ENCODE measurements at places on chromosomes 2 and 18.

DNA sequence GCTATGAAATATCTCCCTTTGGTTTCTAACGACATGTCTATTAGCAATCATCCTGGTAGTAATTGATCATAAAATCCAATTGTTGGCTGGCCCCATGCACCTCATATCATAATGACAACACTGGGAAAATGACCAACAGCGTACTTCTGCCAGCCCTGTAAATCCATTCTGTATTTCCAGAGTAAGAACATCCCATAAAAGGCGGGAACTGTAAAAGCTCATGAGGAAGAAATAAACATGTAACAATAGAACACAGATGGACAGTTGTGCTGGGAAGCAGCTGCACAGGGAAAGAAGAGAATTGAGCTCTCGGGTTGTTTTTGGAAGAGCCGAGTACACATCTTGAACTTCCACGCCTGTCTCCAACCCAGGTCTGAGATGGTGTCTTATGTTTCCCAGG lies 218.7 kb downstream of the CMPK2 start:
- DNase-seq: no peak

DNA sequence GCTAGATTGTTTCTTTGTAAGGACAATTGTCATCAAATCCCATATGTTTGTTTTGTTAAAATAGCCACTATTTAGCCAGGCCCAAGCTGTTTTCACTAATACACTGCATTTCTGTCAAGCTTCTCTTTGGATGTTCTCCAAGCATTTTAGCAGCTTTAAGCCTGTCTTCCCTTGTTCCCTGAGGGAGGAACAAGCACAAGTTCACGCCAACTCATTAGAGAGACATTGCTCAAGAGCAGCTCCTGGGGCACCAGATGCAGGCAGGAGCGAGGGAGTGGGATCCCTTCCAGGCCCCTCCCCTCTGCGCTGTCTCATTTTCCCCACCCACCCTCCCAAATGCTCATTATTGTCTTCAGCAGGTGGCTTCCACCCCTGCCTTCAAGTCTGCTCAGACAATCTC lies 32.6 kb upstream of the PPP3R1 start:
- no peak for DNase-seq

- no peak for DNase-seq
Observed at GRCh38 chr2:25749676-25750075, 76.3 kb upstream of the DTNB start.

GRCh38 chr18:23131693-23132319 lies 3.5 kb upstream of the CABLES1 start:
- peak; percentile 25 for DNase-seq

DNA sequence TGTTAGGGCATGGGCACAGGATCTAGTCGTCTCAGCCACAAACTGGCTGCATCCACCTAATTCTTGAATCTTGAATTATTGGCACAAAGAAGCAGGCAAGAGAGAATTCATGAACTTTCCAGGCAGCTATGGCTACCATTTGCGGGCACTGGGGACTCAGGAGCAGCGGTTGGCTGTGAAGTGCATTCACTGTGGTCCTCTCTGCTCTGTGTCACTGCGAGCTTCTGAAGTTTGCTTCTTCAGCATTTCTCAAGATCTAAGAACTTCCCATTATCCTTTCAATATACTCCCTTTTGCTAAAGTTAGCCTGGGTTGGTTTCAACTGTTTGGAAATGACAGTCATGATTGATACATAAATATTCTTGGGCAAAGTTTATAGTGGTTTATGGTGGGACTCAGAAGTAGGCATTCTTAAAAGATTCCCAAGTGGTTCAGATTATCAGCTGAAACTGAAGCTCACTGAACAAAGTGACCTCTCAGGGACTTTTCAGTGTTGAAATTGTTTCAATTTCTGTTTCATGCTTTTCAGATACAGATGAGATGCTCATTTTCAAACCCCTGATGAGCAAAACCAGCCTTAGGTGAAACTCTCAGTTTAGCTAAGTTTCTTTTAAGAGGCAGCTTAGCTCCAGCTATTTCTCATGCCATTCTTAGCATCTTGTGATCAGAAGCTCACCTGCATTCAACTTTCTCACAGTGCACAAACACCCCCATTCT lies 1258.3 kb upstream of the GYPC start:
- no peak for DNase-seq

GRCh38 chr2:37300578-37300977 lies 24.1 kb downstream of the PRKD3 start:
- no peak for DNase-seq

- no peak for DNase-seq
Observed at GRCh38 chr18:75489493-75490190, 62.1 kb upstream of the SMIM21 start.

GRCh38 chr2:120731175-120731574 lies 4.5 kb upstream of the GLI2 start:
- DNase-seq: no peak

DNA sequence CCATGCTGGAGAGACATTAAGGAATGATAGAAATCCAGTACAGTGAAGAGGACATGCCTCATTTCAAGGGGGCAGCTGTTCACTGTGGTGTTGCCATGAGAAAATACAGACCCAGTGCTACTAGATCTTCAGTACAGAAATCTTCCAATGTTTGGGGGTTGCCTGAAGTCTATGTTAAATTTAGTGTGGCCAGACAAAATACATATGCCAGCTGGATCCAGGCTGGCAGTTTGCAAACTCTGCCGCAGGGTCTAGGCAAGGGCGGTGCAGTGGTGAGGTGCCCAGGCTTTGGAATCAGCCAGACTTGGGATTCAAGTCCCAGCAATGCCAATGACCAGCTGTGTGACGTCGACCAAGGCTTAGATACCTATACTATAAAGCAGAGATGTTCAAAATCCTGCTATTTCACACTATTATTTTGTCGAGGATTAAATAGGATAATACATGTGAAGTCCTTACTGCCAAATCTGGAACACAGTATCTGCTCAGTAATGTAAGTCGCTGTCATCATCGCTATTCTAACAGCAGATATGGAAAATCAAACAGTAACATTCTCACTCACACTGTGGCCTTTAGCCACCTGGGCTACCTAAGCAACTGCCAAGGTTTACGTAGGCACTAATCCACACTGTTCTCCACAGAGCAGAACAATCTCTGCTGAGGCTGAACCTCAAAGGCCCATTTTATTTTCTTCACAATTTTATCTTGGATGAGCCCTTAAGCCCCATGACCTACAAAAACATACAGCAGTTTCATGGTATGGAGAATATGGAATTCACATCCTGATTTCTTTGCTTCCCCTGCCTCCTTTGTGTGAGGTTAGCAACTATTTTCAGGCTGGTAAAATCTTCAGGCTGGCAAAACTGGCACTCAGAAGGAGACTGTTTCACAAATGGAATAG lies 5.9 kb upstream of the TMSB10 start:
- DNase-seq: no peak

DNA sequence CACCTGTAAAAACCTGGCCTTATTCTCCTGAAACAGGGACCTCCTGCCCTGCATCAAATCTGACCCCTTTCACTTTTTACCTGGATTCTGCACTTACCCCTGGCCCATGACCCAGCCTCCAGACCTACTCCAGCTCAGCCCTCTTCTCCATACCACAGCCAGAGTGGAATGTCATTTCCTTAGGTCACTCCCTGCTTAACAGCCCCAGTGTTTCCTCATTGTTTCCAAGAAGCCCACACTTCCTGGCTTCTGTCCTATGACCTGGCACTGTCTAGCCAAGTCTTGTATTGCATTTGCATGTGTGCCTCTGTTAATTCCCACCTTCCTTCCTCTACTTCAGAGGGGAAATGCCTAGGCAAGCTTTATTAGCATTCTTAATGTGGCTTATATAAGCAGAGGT lies 51.4 kb upstream of the TRIB2 start:
- DNase-seq: no peak

DNA sequence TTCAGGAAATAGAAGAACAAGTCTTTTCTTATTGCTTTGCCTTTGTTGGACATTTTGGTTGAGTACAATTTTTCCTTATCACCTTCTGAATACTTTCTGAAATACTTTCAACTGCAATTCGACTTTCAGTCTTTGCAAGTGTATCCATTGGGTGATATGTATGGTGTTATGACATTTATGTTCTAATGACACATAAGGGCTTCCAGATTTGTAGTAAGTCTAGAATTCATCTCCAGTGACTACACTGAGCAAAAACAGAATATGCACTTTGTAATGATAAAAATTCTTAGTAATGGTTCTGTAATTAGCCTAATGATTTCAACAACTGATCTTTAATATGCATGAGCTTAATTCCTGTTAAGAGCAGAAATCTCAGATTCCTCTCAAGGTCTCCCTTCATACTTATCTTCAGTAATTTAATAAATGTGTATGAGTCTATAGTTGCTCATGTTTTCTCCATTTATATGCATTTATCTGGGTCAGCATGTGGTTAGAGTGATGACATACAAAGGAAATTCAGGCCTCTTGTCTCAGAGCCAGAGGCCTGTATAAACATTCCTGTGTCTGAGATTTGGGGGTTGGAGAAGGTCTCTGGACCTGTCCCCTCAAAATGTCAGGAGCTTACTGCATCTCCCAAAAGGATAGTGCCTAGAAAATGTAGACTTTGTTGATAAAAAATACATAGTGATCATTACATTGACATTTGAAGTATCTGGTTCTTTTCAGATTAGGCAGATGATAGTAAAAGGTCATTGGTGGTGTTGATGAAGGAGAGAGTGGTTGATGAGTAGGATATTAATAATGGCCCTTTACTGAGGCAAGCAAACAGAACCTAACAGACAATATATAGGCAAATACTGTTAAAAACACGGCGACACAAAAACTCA lies 114.9 kb downstream of the QPCT start:
- no peak for DNase-seq

- DNase-seq: no peak
Observed at GRCh38 chr2:81304154-81304830, 999.7 kb upstream of the LRRTM1 start.

GRCh38 chr2:42909966-42910365 lies 117.6 kb upstream of the HAAO start:
- no peak for DNase-seq

DNA sequence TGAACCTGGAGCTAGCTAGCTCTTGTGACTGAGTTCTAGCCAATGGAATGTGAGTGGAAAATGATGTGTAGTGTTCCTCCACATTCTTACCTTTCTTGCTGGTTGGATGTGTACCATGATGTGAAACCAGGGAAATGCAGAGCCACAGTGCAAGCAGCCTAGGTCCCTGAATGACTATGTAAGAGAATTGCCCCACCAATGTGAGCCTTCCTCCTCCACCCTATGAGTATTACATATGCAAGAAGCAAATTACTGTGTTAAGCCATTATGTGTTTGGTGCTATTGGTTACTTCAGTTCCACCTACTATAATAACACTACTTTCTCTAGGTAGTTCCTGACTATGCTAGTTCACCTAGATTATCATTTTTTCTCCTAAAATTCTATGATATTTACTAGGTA lies 39.6 kb downstream of the LCLAT1 start:
- DNase-seq: no peak

GRCh38 chr18:44507729-44508325 lies 172.9 kb upstream of the SETBP1 start:
- DNase-seq: peak; percentile 9

DNA sequence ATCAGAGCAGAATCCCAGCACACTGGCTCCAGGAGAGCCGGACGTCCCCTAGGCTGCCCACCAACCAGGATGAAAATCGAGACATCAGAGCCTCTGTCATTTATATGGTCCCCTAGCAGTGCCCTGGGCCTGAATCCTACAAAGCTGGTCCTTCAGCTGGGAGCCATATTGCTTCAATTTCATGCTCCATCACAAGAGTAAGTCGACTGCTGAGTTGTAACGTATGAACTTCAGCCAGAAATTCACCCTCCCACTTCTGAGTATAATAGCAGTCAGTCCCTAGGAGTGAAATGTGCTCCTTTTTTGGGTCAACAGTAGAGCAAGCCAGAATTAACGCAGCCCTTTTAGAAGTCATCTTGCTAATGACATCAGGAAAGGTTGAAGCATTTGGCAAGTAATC lies 126.4 kb downstream of the CCBE1 start:
- DNase-seq: no peak

DNA sequence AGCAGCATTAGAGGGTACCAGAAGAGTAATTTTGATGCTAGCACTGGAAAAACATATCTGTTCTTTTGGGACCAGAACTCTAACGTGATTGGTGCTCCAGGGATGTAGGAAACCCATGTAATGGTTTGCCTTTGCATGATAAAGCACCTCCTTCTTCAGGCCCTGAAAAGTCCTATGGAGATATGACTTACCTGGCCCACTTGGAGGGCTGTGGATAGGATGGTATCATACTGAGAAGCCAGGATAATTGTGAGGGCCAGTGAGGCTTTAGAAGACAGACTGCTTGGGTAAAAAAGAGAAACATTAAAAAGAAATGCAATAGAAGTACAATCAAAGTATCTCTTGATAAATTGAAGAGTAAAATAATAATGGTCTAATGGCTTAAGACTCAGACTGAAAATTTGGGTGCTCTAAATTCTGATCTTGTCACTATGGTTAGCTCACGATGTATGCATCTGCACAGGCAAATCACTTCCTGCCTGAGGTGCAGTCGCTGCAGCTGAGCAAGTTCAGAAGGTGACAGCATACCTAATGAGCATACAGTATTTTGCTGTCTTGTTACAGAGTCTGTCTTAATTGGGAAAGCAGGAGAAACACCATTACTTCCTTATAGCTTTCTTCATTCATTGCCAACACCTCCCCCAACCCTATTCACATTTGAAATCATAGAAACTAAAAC lies 371.5 kb downstream of the NUP35 start:
- DNase-seq: no peak

DNA sequence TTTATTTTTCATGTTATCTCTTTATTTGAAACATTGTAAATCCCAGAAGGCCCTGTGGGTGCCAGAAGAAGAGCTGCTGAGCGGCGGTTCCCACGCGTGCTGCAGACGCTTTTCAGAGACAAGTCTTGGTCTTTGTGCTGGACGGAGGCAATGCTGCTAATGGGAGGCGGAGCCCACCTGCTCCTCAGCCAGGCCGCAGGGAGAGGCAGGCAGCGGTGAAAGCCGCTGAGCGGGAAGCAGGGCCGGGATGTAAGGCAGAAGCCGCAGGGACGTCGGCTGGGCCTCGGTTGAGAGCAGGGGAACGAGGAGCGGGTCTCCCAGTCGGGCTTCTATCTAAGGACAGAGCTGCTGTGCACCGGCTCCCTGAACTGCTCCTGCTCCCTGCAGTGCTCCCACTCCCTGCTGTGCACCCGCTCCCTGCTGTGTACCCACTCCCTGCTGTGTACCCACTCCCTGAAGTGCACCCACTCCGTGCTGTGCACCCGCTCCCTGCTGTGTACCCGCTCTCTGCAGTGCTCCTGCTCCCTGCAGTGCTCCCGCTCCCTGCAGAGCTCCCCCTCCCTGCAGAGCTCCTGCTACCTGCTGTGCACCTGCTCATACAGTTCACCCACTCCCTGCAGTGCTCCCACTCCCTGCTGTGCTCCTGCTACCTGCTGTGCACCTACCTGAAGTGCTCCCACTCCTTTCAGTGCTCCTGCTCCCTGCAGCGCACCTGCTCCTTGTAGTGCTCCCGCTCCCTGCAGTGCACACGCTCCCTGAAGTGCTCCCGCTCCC lies 16.4 kb downstream of the TMEM18 start:
- no peak for DNase-seq

- DNase-seq: no peak
Observed at GRCh38 chr2:27773959-27774358, 2.4 kb downstream of the MRPL33 start.

- DNase-seq: no peak
Observed at GRCh38 chr2:30287190-30287840, 56.0 kb downstream of the LBH start.

- no peak for DNase-seq
Observed at GRCh38 chr18:36572135-36572856, 256.5 kb downstream of the TPGS2 start.

All from activated CD8-positive, alpha-beta memory T cell treated with anti-CD3 and anti-CD28 coated beads for 1 hour (primary cell).